ENCODE measurements at places on chromosomes 12 and 14. TPM values are rescaled to one million over a fixed set of nuclear protein-coding genes. Genes with fewer than 3 reads are reported as not detected.

The TAS2R13 gene
- total RNA-seq, result not detected

The MAP3K12 gene
- total RNA-seq, result 11.1 TPM

The ESPL1 gene
- 20.0 TPM for total RNA-seq

The ZNF84 gene
- total RNA-seq, result 12.1 TPM

The SLC5A8 gene
- total RNA-seq, result not detected

The LRP1 gene
- 25.7 TPM for total RNA-seq

The CDCA3 gene
- total RNA-seq, result 88.0 TPM

The MDM1 gene
- 8.3 TPM for total RNA-seq

The CHFR gene
- total RNA-seq, result 22.4 TPM

The CRADD gene
- 10.2 TPM for total RNA-seq

The KCNC2 gene
- total RNA-seq, result not detected

The ALX1 gene
- 6.1 TPM for total RNA-seq

The CMKLR1 gene
- not detected for total RNA-seq

The SRRM4 gene
- not detected for total RNA-seq

The NDUFA12 gene
- 129 TPM for total RNA-seq

The KLRC1 gene
- not detected for total RNA-seq

The SERPINA6 gene
- 0.99 TPM for total RNA-seq

The PLBD1 gene
- 4.8 TPM for total RNA-seq

The ZNF740 gene
- total RNA-seq, result 16.4 TPM

The ANKRD52 gene
- 45.7 TPM for total RNA-seq

The RNASE7 gene
- total RNA-seq, result not detected

The EML5 gene
- total RNA-seq, result 0.84 TPM

The TMEM132D gene
- total RNA-seq, result not detected

The FLVCR2 gene
- total RNA-seq, result 3.1 TPM

The NGB gene
- not detected for total RNA-seq

The GALNT9 gene
- 7.5 TPM for total RNA-seq

The ORAI1 gene
- total RNA-seq, result 42.9 TPM

The RAD52 gene
- 11.5 TPM for total RNA-seq

The DCN gene
- not detected for total RNA-seq

Measured in A549 treated with DMSO at 1 μM for 4 hours (cell line).